ENCODE measurements at places on chromosomes 6 and 20.

DNA sequence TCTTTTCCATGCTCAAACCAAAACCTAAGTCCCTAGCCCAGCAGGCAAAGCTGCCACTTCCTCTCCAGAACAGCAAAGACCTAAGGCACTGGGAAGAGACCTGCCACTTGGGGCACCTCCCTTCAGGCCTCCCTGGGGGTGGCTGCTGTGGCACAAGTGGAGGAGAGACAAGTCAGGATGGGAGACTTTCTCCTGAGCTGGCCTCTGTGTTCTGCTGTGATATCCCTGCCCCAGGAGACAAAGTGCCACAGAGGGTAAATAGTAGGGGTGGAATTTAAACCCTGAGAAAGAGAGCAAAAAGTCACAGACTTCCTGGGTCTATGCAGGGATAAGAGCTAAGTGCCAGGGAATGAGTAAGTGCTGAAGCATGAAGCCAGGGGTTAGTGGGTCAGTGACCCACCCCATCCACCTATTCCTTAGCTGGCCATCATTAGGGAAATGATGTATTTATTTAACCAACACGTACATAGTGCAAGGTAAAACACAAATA lies 84.2 kb downstream of the MRPL14 start:
- DNase-seq = no peak

GRCh38 chr6:26092443-26092842 lies 5.2 kb downstream of the HFE start:
- no peak for DNase-seq

- no peak for DNase-seq
Measured at GRCh38 chr6:111763381-111763780, 109.9 kb downstream of the FYN start.

- DNase-seq = no peak
Measured at GRCh38 chr6:52877168-52877567, 32.3 kb downstream of the GSTA3 start.

Data from right kidney (tissue), 9 donors.